SK-N-SH (cell line): ENCODE measurements at places on chromosomes 4 and X. TPM values are rescaled to one million over a fixed set of nuclear protein-coding genes. Genes with fewer than 3 reads are reported as not detected.
A peak's percentile ranks its signal among the peaks of the same experiment; 100 is the strongest.

The CCDC120 gene
- 1.6 and 2.1 TPM in 2 replicates for polyA plus RNA-seq

The TSPAN7 gene
- 0.39 and 0.55 TPM in 2 replicates for polyA plus RNA-seq

The LRRC66 gene
- polyA plus RNA-seq, result 0.07 and 0.08 TPM in 2 replicates

The CSAG2 gene
- not detected in 2 replicates for polyA plus RNA-seq

The FAM9C gene
- polyA plus RNA-seq, result 1.9 and 2.6 TPM in 2 replicates

The PALLD gene
- polyA plus RNA-seq, result 22.4 and 33.0 TPM in 2 replicates

The SLITRK4 gene
- not detected in 2 replicates for polyA plus RNA-seq

GRCh38 chr4:38101563-38101962, 141.4 kb downstream of the PTTG2 start:
- H3K27me3 ChIP-seq, result no peaks in the 10 kb centered on the region
- no peak for DNase-seq
- no peak overlapping the region for H3K27ac ChIP-seq

- no peaks in the 10 kb centered on the region; the same call in 1 of the 2 replicates for H3K27me3 ChIP-seq
- no peaks in the 10 kb centered on the region for H3K36me3 ChIP-seq
- no peak for DNase-seq
- H3K4me3 ChIP-seq, result no peak overlapping the region
- no peaks in the 10 kb centered on the region for H3K4me1 ChIP-seq
Observed at GRCh38 chrX:38154340-38154739, 66.3 kb downstream of the SRPX start.

DNA sequence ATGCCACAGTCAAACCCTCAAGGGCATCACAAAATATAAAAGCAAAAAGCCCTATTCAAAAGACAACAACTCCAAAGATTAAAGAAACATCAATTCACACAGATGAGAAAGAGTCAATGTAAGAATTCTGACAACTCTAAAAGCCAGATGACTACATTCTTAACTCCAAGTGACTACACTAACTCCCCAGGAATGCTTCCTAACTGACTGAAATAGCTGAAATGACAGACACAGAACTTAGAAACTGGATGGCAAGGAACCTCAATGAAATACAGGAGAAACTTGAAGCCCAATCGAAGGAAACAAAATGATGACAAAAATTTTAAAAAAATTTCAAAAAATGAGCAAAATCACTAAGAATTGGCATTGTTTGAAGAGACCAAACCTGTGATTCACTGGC, 1047.6 kb upstream of the PCDH10 start:
- no peak overlapping the region for H3K4me3 ChIP-seq
- no peak overlapping the region for H3K27ac ChIP-seq
- H3K36me3 ChIP-seq, result no peaks in the 10 kb centered on the region
- H3K27me3 ChIP-seq, result no peaks in the 10 kb centered on the region

GRCh38 chr4:151184523-151185458, 85.4 kb downstream of the RPS3A start:
- no peaks in the 10 kb centered on the region for H3K27me3 ChIP-seq
- DNase-seq, result no peak
- H3K36me3 ChIP-seq, result peaks cover 17% of the 10 kb centered on the region
- no peak overlapping the region for H3K4me3 ChIP-seq
- peak overlapping the region; percentile 42; the same call in 1 of the 2 replicates for H3K27ac ChIP-seq

GRCh38 chr4:150821641-150822040, 193.4 kb downstream of the LRBA start:
- H3K4me3 ChIP-seq, result no peak overlapping the region
- H3K36me3 ChIP-seq, result 0 out of 2 replicates have a peak, but pooled peaks cover 2% of the 10 kb centered on the region
- DNase-seq, result no peak
- no peaks in the 10 kb centered on the region for H3K4me1 ChIP-seq
- no peaks in the 10 kb centered on the region for H3K27me3 ChIP-seq
- no peak overlapping the region for H3K27ac ChIP-seq
